ENCODE measurements at places on chromosomes 1 and 21.

DNA sequence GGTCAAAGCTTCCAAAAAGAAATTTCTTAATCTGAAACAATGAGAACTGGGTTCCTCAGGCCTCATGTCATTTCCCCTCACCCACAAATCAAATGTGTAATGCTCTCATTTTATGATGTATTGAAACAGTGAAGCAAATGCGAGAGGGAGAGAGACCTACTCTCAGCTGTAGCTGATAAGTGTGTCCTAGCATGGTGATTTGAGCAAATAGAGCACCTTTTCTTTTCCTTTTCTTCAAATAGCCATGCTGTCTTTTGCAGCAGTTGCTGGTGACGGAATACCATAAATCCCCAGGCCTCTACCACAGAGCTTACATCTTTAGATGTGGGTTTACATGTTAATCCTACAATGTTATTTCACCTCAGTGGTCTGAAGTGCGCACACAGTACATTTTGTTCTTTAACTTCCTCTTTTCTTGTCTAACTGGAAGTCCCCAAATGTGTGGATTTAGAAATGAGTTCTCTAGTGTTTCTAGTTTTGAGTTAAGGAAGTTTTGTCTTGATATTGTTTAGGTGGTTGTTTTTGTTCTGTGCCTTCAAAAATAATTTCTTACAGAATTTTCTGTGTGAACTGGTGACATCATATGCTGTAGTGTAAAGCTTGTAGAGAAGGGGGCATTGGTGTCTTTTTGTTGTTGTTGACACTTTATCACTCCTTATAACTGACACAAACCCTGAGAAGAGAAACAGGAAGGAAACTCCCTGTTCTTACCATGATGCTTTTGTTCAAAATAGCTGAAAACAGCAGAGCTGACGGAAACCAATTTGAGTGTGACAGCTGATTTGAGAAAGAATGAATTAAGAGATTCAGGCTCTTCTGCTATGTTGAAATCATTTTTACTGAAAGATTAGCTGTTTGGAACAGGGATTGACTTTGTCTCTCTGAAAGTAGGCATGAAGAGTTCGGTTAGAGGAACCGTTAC is 12.2 kb downstream of the SMAP2 start:
- no peak for DNase-seq

- no peak for DNase-seq
Observed at GRCh38 chr1:212952641-212952976, 2.3 kb downstream of the VASH2 start.

GRCh38 chr1:68269637-68270430 is 37.5 kb upstream of the WLS start:
- DNase-seq: no peak

- DNase-seq: no peak
Observed at GRCh38 chr1:18899363-18900049, 2.8 kb downstream of the ALDH4A1 start.

GRCh38 chr1:15418806-15419515 is 9.3 kb downstream of the EFHD2 start:
- DNase-seq: no peak

DNA sequence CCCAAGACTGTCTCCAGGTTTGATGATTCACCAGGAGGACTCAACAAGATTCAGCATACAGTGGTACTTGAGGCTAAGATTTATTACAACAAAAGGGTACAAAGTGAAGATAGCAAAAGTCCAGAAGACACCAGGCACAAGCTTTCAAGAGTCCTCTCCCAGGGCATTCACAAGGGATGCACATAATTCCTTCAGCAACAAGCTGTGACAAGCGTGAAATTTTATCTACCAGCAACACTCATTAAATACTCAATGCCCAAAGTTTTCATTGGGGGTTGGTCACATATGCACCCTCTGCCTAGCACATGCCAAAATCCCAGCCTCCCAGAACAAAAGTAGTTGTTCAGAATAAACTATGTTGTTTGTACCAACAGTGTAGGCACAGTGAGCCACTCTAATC is 62.3 kb downstream of the PRKACB start:
- no peak for DNase-seq

GRCh38 chr1:159895836-159896545 is 4.0 kb downstream of the CFAP45 start:
- no peak for DNase-seq

GRCh38 chr1:110148961-110149360 is 1.3 kb upstream of the SLC6A17 start:
- no peak for DNase-seq
